Stimulated activated CD4-positive, alpha-beta T cell treated with anti-CD3 and anti-CD28 coated beads, TNF-alpha, amount 100 ng/mL, for 1 hour (primary cell): ENCODE measurements at places on chromosomes 2 and 18.

GRCh38 chr18:39453882-39454281, 1888.3 kb upstream of the CELF4 start:
- DNase-seq, result no peak

DNA sequence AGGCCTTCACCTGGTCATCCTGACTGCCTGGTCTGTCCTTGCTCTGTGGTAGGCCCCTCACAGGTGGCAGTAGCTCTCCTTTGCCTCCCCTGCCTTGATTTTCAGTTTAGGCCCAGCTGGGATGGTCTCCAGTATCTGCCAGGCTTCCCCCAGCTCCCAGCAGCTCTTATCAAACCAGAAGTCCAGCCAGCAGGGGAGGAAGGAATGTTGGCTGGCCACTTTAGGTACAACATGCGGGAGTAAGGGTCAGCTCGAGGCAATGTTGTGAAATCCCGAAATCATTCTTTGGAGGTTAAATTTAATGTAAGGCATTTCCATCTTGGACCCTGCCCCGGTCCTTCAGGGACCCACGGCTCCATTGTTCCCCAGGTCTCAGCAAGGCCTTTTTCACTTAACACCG, 16.8 kb downstream of the ATP6V1C2 start:
- no peak for DNase-seq

GRCh38 chr2:120915670-120916069, 180.0 kb downstream of the GLI2 start:
- DNase-seq, result no peak

- no peak for DNase-seq
Measured at GRCh38 chr2:119175517-119175916, 17.0 kb upstream of the C1QL2 start.

- no peak for DNase-seq
Measured at GRCh38 chr2:234091432-234091879, 41.0 kb downstream of the SPP2 start.

DNA sequence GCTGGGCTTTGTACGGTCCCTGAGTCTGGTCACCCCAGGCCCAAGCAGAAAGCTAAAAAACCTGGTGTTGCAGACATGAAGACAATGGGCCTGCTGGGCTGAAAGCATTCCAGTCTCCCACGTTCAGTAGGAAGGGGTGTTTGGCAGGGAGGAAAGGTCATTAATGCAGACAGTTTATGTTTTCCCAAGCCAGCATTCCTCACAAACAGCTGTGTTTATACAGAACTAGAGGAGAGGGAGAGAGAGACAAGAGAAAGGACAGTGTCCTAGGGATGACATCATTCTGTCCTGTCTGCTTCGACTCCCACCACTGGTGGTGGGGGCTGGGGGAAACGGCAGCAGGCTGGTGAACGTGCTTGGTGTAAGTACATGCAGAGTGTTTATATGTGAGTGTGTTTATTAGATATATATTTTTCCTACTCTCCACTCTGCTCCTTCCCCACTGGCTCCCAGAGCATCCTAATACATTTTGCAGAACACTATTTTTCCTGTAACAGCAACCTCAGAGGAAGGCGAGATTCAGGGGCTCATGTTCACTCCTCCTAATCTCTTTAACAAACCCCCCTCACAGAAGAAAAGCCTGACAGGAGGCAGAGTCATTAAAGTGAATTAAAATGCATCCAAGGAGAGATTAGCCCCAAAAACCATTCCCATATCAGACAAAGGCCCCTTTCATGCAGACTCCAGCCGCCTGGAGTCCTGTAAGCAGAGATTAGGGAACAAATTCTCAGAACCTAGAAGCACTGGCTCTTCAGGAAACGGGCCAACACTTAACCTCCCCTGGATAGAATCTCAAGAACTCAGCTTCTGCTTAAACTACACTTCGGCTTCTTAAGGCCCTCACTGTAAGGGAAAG, 380.4 kb downstream of the TNS1 start:
- DNase-seq, result no peak

GRCh38 chr2:172672114-172672513, 63.5 kb upstream of the RAPGEF4 start:
- DNase-seq, result no peak

DNA sequence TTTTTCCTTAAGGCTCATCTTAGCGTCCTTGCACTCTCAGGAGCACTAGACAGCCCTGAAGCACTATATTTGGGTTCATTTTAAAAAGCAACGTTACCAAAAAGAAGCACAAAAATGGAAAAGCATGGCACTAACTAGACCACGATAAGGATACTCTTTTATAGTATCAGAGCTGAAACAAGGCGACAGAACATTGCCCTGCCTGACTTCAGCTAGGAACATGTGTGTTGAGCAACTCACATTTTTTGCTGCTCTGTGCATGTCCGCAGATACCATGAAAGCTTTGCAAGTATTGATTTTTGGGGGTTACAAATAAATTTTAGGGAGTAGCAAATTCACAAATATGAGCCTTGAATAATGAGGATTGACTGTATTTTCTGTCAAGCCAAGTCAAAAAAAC, 332.0 kb downstream of the PTPRM start:
- no peak for DNase-seq

DNA sequence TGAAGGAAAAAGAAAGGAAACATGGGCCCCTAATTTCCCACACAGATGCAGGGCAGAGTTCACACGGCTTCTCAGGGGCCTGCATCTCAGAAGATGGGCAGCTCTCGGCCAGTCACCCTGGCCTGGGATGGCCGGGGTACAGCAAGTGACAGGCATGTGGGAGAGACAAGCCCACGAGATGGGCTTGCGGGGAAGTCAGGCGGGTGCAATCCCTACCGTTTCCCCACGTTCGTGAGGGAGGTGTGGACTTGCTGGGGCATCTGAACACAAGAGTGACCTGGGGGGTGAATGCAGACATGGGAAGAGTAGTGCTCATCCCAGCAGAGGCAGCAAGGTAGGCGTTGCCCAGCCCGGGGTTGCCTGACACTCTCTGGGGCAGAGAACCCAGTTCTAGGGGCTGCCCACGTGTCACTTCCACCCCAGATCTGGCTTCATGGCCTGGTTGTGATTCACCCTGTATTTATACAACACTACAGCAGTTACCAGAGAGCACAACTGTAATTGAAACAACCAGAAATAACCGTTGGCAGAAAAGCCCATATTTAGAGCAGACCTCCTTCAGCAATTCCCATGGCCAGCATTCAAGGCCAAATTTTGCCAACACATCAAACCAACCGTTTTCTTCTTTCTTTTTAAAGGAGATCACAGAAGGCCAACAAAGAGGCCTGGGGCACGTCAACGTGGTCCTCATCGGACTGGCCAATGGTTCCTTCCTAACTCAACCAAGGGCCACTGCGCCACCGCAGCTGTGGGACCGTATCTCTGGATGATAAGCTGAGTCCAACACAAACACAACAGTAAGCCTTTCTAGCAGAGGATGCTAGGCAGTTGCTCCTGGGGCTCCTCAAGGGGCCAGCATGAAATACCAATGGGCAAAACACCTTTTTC, 58.4 kb downstream of the PARD6G start:
- no peak for DNase-seq

DNA sequence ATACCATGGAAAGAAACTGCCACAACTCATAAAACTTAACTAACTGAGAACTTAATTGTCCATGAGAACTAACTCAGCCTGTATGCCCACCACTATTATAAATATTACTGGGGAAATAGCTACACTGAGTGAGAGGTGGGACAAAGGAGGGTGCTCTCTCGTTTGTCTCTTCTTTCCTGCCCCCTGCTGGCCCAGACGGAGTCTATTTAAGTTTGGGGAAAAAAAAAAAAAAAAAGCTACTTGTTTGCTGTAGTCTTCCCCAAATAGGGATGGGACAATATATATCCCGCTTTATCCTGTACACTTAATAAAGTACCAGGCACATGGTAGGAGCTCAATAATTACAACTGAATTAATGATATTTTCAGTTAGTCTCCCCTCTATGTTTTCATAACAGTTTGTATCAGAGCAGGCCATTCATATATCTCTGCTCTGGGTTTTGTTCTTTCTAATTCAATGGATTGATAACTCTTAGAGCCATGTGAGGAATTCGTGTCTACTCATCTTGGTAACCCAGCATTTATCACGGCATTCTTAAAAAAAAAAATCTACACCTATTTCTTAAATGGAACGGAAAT, 647.6 kb upstream of the PKDCC start:
- DNase-seq, result no peak
